NCI-H1105 treated with DMSO at 0.1 percent for 48 hours (cell line): ENCODE measurements at places on chromosomes 1 and 21.

DNA sequence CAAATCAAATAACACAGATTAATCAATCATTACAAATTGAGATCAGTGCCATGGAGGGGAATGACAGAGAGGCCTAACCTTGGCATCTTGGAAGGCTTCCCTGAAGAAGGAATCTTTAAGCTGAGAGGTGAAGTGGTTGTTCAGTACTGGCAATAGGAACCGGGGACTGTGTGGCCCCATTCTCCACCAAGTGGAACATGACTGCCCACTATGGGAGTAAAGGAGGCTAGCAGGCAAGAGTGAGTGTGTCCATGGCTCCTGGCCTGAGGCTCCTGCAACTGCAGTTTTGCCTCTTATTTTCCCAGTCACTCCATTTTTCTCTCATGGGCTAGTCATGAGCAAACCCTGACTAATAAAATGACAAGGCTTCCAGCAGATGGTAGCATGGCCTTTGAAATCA lies 112.2 kb upstream of the GJB5 start:
- DNase-seq, result no peak

DNA sequence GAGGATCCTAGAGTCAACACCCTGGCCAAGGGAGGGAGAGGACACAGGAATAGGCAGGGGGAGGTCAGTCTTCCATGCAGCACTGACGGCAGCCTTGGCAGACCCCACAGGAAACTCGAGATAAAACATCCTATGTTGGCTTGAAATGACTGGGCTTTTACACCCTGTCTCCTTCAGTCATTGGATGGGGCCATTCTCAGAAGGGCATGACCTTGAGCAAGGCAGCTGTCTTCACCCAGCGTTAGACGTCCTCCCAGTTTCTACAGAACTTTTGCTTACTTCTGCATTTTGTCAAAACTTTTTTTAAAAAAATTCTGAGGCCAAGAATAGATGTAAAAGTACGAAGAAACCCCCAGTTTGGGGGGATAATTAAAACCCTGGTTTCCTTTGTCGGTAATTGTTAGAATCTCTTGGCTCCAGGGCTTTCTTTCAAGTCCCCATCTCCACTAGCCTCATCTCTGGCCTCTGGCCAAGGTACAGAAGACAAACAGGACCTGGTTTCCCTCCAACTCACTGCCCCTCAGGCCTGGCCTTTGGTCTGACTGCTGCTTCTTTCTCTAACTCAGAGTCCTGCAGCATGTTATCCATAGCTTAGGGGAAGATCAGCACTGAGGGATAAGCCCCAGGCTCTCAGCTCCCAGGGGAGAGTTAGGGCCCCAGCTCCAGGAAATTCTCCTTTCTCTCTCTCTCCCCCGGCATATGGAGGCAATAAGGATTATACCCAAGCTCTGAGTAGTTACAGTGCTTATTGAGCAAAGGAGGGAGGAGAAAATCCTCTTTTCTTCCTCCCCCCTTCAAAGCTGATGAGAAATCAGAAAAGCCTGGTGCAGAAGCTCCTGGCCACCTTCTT lies 51.6 kb upstream of the KCND3 start:
- DNase-seq, result no peak

DNA sequence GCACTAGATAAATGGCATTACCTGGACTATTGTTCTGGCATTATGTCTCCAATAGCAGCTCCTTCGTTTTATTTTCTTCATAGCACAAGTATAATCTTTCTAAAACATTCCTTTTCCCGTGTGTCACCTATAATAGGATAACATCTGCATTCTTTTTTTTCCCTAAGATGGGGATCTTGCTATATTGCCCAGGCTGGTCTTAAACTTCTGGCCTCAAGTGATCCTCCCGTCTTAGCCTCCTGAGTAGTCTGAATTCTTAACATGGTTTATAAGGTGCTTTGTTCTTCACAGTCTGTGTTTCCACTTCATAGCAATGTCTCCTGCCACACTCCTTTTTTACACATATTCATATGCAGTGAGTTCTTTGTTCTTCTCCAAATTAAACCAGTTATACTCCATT lies 8.6 kb upstream of the MOV10 start:
- no peak for DNase-seq

GRCh38 chr1:167983797-167984420 lies 47.0 kb upstream of the MPC2 start:
- DNase-seq, result no peak

DNA sequence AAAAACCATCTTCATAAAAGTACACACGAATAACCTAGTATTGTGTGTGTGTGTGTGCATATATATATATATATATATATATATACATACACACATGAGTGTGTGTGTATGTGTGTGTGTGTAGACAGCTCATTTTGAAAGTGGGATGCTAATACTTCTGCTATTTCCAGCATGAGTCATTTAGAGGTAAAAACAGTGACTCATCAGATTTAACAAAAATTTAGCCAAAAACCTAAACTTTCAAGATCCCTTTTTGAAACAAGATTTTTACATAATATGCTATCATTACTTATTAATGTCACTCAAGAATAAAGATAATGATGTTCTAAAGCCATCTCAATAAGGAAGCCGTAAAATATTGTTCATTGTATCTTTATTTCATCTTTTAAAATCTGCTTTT lies 35.6 kb upstream of the ADGRL4 start:
- no peak for DNase-seq

DNA sequence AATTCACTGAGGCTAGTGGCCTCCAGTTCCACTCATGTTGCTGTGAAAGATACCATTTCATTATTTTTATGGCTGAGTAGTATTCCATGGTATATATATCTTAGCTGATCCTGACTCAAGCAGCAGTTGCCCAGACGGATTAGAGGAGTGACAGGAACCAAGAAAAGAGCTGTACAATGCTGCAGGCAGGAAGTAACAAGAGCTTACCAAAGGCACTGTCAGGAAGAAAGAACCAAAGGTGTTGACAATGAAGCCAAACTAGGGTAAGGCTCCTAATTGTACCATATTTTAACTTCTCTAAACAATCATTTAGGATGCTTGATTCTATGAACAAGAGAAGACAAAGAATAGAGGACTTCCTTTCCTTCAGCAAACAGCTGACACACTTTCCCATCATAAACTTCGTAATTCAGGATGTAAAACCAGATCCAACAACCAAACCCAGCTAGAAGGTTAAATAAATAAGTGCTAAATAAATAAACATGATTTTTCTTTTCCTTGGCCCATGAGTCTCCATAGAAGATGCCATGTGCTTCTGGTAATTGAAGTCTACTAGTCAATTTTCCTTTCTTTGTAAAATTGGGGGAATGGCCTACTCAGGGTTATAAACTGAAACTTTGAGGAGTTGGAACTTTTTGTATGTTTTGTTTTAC lies 248.2 kb upstream of the SGIP1 start:
- no peak for DNase-seq

DNA sequence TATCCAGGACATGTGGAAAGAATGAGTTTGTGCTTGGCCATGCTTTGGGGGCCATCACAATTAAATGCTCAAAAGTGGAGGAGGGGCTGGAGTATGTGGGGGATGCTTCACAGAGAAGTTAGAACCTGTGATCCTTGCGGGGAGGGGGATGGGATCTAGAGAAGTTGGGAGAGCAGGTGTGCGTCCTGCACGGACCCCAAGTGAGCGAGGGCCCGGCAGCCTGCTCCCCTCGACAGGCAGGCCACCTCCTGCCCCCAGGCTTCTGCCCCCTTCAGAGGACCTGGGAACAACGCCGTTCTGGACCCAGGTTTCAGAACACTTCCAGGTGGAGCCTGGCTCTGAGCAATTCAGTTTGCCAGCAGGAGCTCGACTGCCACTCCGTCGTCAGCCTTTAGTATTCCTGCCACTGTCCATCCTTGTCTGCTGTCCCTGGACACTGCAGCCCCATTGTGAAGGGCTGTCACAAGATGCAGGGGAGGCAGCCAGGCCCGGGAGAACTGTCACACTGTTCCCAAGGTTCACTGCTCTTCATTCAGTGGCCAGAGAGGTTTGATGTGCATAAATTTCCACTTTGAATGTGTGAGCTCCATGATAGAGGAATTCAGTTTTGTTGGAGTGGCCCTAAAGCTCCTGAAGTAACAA lies 112.2 kb downstream of the DHRS3 start:
- DNase-seq, result no peak

GRCh38 chr1:71264039-71264438 lies 183.2 kb upstream of the ZRANB2 start:
- DNase-seq, result peak; percentile 42

GRCh38 chr1:6447818-6448748 lies 17.9 kb downstream of the TNFRSF25 start:
- peak; percentile 96 for DNase-seq

DNA sequence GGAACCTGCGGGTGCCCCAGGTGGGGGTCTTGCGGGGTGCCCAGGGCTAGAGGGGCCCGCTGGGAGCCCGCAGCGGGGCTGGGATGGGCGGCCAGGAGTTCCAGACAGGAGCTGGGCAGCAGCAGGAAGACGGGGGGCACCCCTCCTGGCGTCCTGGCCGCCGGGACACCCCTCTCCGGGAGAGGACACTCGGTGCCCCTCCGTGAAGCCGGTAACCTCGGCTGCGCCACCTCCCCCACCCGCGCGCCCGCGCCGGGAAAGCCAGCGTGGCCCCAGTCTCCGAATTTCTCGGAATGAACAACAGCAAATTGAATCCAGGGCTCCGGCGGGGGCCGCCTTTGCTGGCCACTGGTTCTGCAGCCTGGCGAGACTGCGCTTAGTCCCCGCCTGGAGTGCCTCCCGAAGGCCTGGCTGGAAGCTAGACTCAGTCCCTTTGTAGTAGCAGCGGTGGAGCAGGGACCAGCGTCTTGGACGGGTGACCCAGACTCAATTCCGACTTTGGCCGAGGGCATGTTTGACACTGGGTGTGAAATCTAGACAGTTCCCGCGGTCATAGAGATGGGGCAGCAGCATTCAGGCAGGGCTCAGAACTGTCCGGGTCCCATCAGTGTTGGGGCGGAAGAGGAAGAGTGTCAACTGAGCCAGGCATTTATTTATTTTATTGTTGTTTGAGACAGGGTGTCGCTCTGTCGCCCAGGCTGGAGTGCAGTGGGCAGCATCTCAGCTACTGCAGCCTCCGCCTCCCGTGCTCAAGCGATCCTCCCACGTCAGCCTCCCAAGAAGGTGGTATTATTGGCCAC lies 773 bp downstream of the IFNGR2 start:
- peak; percentile 38 for DNase-seq

GRCh38 chr1:221440658-221441057 lies 301.2 kb downstream of the DUSP10 start:
- peak; percentile 26 for DNase-seq

- DNase-seq, result no peak
These were observed 227.2 kb upstream of the ST6GALNAC5 start for GRCh38 chr1:76640092-76640491.

DNA sequence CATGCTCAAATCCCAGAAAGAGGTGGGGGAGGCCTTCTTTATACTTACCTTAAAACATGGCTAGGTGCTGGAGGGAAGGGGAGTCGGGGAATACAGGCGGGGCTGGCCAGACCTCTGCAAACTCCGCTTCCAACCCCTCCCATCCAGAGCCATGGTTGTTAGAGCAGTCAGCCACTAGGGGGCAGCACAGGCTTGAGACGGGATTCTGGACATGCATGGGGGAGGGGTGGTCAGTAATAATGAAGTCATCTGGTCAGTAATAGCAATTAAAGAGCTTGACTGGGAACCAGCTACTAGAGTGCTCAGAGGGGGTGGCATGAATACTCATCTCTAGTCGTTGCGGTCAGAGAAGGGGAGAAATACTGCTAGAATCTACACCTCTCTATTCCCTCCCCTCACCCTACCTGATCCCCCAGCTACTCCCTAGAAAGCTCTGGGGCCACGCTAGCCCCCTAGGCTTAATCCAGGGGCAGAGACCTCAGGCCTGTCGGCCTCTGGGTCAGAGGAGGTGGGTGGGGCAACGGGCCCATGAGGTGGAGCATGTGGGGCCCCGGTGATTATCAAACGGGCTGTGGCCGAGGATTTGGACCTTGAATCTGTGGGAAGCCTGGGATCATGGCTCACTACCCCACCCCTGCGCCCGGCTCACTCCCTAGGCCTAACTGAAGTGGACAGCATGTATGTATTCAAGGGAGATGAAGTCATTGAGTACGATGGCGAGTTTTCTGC lies 2.9 kb downstream of the CASQ1 start:
- DNase-seq, result peak; percentile 68

DNA sequence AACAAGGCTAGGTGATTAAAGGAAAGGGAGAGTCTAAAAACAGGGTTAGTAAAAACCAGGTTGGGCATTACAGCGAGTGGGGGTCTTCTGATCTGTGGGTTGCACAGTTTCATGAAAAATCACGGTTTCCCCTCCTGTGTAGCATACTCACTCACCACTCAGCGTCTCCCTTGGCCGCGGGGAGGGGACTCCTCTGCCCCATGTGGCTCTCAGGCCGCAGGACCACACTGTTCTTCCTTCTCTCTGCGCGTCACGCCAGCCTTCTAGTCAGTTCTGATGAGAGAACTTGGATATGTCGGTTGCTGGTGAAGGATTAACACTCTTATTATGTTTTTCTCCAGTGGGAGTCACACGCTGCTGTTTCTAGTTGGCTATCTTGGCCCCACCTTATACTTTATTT lies 254.6 kb upstream of the LRRC7 start:
- DNase-seq, result no peak

DNA sequence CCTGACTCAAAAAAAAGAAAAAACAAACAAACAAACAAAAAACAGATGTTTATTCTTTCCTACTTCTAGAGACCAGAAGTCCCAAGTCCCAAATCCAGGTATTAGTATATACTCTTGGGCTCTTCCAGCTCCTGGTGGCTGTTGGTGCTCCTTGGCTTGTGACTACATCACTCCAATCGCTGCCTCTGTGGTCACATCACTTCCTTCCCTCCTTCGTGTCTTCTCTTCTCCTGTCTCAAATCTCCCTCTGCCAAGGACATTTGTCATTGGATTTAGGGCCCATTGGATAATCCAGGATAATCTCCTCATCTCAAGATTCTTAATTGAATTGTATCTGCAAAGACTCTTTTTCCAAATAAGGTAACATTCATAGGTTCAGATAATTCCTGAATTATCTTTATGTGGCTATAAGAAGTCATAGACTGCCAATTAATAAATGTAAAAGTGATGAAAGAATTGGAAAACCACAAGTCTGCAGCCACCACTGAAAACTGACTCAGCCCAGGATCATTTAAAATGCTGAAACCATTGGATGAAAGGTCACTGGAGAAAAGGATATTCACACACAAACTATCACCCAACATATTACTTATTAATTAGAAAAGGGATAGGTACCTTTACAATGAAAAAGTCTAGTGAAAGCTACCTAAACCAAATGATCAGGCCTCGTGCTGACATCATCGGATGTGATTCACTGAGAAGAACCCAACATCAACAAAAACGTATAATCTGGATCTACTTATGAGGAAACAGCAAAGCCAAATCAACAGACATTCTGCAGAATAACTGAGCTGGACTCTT lies 67.1 kb downstream of the ZNF281 start:
- DNase-seq, result no peak

DNA sequence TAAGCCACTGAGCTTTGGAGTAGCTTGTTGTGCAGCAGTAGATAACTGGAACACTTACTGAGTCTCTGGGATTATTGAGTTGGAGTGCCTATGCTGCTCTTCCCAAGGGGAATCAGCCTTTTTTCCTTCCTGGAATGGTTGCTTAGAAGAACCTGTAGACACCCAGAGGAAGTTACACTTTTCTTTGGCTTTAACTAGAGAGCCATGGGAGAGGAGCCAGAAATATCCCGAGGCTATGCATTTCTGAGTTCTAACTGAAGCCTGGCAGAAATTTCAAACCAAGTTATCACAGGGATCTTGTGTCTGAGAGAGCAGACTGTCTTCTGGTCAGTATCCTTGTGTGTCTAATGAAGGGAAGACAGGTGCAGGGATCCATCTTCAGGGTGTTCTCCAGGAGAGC lies 28.3 kb downstream of the LAMC1 start:
- DNase-seq, result no peak
